ENCODE measurements at places on chromosomes 16 and 17.

GRCh38 chr17:45394913-45395568 lies 37.6 kb downstream of the ARHGAP27 start:
- peak; percentile 99 for DNase-seq

- DNase-seq = no peak
Observed at GRCh38 chr17:76260669-76261068, 4.5 kb upstream of the UBALD2 start.

DNA sequence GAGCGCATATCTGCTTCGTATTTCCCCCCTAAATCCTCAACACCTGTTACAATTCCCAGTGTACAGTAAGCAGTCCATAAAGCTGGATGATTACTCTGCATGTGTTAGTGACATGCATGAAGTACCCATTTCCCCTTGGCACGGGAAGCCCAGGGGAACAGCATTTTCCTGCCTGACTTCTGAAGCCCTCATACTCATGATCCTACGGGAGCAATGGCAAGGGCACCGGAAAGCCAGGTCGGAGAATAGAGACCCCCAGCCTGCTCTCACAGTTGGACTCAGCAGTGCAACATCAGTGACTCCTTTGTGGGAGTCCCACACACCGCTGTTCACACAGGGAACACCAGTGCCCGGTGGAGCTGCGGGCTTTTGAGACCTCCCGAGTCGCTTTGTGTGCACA lies 336.9 kb downstream of the CDH13 start:
- DNase-seq = no peak

DNA sequence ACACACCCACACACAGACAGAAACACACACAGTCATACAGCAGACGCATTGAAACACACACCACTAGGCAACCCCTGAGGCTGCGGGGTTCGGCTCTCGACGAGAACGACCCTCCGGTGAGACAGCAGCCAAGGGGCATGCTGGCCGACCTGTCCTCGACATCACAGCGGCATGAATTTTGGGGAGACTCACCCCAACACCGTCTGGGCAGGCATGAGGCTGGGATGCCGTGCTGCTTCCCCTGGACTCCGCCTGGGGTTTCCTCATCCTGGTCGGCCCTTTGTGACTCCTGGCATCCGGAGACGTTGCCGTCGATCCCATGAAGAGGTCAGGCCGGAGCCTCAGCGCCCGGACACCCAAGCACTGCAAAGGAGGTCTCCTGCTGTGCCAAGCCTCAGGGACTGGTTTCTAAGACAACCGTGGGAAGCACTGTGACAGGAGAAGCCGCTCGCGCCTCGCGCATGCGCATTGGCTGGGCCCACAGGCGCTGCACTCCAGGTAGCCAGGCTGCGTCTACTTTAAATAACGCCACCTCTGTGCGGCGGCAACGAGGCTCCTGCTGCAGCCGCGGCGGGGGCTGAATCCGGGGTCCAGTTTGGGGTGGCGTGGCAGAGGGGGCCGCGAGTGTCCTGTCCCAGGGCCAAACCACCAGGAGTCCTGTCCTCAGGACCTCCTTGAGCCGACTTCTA lies 13.8 kb upstream of the KCNJ18 start:
- DNase-seq = no peak

- DNase-seq = peak; percentile 84
Observed at GRCh38 chr16:57679767-57680482, 11.8 kb downstream of the ADGRG3 start.

DNA sequence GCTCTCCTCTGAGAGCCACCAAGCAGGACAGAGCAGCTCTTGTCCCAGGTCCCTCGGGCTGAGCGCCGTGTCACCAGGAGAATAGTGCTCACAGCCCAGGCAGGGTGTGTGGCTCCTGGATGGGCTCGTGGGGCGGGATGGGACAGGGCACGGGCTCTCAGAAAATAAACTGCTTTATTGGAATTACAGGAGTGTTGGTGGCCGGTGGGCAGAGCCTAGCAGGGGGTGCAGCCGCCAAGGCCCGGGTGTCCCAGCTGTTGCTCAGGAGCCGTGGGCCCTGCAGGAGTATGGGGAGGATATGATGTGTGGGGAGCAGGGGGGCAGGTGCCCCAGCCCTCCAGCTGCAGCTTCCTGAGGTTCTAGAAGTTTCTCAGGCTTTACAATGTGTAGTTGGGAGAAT lies 17.1 kb downstream of the TELO2 start:
- DNase-seq = no peak

GRCh38 chr17:70938336-70938735 lies 769.0 kb downstream of the KCNJ2 start:
- DNase-seq = no peak

- no peak for DNase-seq
Observed at GRCh38 chr17:604765-605164, 109.9 kb downstream of the VPS53 start.

DNA sequence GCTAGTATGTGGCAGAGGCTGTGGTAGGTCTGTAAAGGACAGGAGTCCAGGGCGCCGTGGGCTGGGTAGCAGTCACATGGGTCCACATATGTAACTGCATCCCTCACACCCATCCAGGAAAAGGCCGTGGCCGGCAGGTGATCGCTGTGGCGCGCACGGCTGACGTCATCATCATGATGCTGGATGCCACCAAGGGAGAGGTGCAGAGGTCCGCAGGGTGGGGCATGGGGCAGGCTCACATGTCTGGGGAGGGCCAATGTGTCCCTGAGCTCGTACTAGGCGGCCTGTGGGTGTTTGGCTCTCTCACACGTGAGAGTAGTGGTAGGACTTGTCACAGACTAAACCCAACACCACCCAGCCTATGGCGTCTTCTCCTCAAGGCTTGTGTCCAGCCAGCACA lies 9.0 kb upstream of the MYO15A start:
- no peak for DNase-seq

GRCh38 chr17:8896641-8897635 lies 29.5 kb upstream of the PIK3R6 start:
- no peak for DNase-seq

Measured in CMK (cell line).